Stimulated activated naive CD8-positive, alpha-beta T cell treated with anti-CD3 and anti-CD28 coated beads, Interleukin-15, amount 100 ng/mL, for 72 hours (primary cell): ENCODE measurements at places on chromosomes 16 and 17.

DNA sequence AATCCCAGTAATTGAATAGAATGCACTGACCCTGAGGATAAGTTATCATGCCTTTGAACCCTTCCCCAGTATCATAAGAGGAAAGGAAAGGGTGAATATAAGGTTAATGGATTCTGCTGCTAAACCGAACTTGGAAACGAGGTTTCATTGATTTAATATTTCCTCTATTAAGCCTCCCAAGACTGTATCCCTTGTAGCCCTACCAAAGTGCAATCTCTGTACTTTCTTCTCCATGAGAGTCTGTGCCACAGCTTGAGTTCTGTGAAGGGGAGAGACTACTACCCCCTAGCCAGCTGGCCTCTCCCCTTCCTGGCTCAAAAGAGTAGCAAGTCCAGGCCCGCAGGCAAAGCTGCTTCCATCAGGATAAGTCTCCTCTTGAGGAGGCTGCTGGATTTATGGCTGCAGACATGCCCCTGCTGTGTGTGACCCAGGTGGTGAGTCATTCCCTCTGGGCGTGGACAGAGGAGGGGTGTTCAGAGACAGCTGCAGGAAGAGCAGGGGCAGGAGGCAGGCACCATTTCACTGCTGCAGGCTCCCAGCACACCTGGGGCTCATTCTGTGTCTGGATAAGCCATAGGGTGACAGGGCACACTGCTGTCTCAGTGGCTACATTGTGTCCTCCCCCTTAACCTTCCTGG is 58.4 kb downstream of the TOM1L2 start:
- peak; percentile 19 for DNase-seq

DNA sequence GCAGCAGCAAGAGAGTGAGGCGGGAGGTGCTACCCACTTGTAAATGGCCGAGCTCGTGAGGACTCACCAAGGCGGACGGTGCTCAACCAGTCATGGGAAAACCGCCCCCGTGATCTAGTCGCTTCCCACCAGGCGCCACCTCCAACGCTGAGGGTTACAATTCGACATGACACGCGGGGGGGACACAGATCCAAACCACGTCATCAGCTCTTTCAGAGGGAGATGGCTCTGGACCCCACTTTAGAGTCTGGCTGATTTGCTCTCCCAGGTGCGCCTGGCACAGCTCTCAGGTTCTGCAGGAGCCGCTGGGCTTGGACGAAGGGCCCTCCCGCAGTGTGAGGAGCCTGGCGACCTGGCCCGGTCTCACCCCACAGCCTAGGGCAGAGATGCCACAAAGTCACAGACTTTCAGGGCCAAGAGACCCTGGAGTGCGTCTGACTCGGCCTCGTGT is 21.1 kb upstream of the DOC2B start:
- no peak for DNase-seq

DNA sequence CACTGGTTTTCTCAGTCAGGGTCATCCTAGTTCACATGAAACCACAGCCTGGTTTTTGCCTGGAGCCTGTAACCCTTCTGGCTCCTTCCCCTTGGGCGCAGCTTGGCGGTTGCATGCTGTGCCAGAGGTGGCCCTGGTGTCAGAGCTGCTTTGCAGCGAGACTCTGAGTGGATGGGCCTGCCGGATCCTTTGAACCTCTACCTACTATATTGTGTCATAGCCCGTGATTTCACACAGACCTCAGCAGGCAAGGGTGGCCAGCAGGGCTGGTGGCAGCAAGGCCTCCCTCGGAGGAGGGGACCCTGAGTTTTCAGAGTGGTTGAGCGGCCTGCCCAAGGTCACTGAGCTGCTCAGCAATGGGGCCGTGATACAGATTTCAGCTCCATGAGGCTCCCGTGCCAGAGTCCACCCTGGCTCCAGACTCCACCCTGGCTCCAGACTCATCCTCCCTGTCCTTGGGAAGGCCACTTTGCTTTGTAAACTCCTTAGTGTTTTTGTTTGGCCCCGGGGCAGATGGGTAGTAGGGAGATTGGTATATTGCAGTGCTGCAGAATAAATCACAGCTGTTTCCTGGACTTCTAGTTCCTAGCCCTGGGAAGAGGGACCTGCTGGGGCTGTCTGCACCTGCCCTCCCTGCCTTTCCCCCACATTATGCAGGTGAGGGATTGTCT is 9.7 kb downstream of the MPRIP start:
- DNase-seq = no peak

GRCh38 chr17:41559548-41559947 is 12.3 kb downstream of the KRT9 start:
- no peak for DNase-seq

GRCh38 chr17:38879878-38880665 is 10.2 kb downstream of the LASP1 start:
- no peak for DNase-seq

- DNase-seq = no peak
These were observed 143.7 kb downstream of the PRKCB start for GRCh38 chr16:23979441-23979840.
